Osteoblast (primary cell): ENCODE measurements at places on chromosomes 1 and 21. TPM values are rescaled to one million over a fixed set of nuclear protein-coding genes. Genes with fewer than 3 reads are reported as not detected.

DNA sequence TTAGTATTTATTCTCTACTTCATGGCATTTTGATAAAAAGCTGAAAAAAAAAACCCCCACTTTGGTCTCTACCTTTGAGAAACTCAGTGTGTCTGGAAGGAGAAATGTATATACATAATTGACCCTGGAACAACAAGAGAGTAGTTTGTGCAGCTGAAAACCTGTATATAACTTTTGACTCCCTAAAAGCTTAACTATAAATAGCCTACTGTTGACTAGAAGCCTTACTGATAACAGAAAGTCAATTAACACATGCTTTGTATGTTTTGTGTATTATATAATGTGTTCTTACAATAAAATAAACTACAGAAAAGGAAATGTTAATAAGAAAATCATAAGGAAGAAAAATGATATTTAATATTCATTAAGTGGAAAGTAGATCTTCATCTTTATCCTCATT, 88.0 kb downstream of the NEK7 start:
- peaks cover 37% of the 10 kb centered on the region for H3K36me3 ChIP-seq
- no peaks in the 10 kb centered on the region for H3K27me3 ChIP-seq
- H3K4me1 ChIP-seq = no peaks in the 10 kb centered on the region
- peak; percentile 6 for DNase-seq
- no peak overlapping the region for H3K27ac ChIP-seq
- no peak overlapping the region for H3K4me3 ChIP-seq

DNA sequence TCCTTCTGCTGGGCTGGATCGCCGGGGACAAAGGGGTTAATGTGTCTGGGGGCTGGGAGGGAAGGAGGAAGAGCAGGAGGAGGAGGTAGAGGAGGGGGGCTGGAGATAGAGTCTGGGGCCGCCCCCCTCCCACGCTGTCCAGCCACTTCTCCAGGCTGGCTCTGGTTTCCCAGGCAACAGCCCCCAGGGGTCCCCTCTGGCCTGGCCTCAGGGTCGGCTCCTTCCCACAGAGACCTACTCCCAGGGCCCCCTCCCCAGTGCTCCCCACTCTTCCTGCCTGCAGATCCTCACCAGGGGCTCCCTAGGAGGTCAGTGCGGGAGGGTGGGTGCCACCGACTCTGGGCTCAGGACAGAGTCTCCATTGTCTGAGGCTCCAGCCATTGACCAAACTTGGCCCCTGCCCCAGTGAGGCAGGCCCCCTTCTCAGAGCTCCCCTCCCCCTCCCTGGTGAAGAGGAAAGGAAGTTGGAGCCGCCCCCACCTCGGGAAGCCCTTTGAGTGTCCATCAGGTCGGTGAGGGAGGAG, 34.1 kb downstream of the ARHGEF10L start:
- H3K27ac ChIP-seq = no peak overlapping the region
- DNase-seq = no peak
- H3K4me3 ChIP-seq = no peak overlapping the region
- H3K36me3 ChIP-seq = no peaks in the 10 kb centered on the region
- peaks cover 18% of the 10 kb centered on the region for H3K4me1 ChIP-seq
- H3K27me3 ChIP-seq = no peaks in the 10 kb centered on the region

GRCh38 chr1:4838231-4838630, 183.8 kb downstream of the AJAP1 start:
- no peak overlapping the region for H3K27ac ChIP-seq
- H3K27me3 ChIP-seq = no peaks in the 10 kb centered on the region
- H3K4me3 ChIP-seq = no peak overlapping the region
- H3K4me1 ChIP-seq = no peaks in the 10 kb centered on the region
- H3K36me3 ChIP-seq = no peaks in the 10 kb centered on the region

ENSA gene
- total RNA-seq = 63.1 and 66.6 TPM in 2 replicates

MYOM3 gene
- under 0.01 TPM in 1 of 2 replicates, not detected in the other for total RNA-seq

BRINP3 gene
- not detected in 2 replicates for total RNA-seq
